ENCODE measurements at places on chromosomes 5 and 9.

GRCh38 chr5:157080286-157080685 is 21.4 kb upstream of the HAVCR1 start:
- no peak for DNase-seq

GRCh38 chr5:143437666-143438273 is 34.3 kb upstream of the NR3C1 start:
- DNase-seq, result no peak

- DNase-seq, result no peak
Observed at GRCh38 chr5:153321478-153321877, 169.0 kb upstream of the GRIA1 start.

DNA sequence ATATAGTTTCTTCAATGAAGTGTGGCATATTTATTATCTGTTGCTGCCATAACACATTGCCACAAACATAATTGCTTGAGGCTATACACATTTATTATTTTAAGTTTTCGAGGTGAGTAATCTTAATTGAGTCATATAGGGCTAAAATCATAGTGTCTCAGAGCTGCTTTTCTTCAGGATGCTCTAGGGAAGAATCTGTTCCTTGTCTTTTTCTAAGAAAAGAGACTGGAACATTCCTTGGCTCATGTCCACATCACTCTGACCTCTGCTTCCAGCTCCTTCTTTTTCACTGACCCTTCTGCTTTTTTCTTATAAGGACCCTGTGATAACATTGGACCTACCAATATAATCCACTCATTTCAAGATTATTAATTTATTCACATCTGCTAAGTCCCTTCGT is 632.4 kb upstream of the TYRP1 start:
- DNase-seq, result no peak

DNA sequence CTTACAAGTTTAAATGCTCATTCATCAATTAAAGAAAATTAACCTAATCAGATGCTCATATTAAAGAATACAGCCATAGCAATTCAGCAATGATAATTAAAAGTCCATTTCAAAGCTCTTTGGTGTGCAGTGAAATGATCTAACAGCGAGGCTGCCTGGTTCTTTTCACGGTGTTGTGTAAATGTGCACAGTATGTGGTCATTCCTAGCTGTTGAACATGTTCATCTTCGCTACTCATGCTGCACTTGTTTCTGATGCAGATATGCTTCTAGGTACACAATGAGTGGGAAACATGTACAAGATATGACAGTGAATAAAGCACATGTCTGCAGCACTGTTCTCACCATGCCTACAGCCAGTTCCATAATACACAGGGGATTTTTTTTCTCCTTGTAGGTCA is 163.5 kb downstream of the NR2F1-AS1 start:
- DNase-seq, result no peak

- no peak for DNase-seq
Observed at GRCh38 chr9:82332774-82333152, 344.2 kb downstream of the SPATA31D1 start.

DNA sequence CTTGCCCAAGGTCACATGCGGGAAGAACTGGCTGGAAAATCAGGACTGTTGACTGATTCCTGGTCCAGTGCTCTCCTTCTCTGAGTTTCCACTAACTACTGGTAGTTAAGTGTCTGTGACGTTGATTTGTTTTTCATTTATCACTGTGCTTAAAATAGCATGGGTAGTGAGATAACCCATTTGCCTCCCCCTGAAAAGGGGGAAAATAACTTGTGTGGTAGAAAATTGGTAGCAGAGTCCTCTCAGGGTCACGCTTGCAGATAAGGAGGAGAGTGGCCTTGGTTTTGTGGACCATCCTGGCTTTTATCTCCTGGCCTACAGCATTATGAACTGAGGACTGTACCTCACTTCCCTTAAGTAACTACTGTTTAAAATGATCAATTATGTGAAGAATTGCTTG is 10.9 kb downstream of the FUBP3 start:
- DNase-seq, result no peak

DNA sequence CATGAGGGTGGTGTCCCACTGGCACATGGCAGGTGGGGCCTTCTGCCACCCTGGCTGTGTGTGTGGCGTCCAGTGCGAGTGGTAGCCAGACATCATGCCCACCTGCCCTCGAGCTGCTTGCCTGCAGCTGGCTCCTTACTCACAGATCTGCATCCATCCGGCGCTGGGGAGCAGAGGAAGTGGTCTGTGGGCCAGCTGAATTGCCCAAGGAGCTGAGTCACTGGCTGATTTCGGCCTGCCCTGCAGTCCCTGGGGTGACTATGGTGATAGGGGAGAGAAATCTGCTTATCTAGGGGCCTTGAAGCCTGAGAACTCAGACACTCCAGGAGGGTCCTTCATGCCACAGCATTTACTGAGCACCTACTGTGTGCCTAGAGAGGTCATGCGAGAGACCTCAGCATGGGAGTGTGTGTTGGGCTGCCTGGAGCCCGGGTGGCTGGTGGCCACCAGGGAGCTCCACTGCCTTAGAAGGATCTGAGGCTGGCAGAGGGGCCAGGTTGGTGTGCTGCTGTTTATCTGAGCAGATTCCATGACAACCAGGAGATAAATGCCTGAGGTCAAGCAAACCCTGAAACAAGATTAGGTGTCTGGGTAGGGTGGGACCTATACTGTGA is 57.1 kb downstream of the SLC22A5 start:
- DNase-seq, result no peak

DNA sequence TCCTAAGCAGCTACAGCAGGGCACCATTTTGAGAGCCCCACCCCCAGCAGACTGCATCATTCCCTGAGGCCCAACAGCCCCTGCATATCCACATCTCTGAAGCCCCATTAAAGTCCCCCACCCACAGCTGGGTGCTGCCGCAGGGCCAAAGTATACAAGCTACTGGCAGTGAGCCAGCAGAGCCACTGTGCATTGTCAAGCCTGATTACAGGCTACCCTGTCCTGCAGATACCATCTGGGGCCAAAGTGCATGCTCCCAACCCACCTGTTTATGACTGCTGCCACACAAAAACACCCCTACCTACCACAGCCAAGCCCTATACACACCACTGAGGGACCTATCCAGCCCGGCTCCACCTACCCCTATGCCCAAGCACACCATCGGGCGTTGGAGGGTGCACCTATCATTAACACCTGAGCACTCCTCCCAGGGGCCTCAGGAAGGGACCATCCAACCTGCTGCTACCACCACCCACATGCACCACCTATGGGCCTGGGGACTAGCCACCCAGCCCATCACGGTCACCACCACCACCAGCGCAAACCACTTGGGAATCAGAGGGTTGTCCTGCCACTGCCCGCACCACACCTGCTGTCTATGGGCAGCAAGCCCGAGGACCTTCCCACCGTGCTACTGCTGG is 105.0 kb downstream of the PLPP1 start:
- DNase-seq, result peak; percentile 11

DNA sequence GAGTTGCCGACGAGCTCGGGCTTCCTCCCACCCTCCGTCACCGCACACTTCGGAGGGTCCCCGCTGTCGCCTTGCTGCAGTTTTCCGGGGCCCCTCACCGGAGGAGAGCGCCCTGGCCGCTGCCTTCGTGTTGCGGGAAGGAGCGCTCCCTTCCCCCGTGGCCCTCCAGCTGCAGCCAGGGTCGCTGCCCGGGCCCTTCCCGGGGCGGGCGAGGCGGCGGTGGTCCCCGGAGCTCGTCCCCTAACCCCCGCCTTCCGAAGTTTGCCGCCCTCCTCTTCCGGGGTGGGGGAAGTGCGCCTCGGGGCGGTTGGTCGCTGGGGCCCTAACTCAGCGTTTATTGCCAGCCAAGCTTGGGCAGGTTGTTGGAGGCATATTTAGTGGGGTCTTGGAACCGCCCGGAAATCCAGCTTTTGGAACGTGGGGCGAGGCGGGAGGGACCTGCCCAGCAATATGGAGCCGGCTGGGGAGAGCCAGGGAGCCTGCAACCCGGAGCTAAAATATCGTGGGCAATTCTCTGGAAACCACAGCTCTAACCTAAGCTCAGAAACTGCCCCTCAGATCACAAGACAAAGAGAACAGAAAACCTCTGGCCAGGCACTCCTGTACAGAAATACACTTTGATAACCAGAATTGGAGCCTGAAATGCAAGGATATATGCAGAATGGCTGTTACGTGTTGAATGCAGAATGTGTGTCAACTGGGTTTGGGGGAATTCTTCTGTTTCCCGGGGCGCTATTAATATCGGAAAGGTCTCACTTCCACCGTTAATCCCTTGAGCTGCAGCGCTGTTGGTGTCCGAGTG is 890 bp downstream of the PIK3R1 start:
- no peak for DNase-seq

- DNase-seq, result no peak
Observed at GRCh38 chr9:124623966-124624734, 117.0 kb upstream of the NR5A1 start.

DNA sequence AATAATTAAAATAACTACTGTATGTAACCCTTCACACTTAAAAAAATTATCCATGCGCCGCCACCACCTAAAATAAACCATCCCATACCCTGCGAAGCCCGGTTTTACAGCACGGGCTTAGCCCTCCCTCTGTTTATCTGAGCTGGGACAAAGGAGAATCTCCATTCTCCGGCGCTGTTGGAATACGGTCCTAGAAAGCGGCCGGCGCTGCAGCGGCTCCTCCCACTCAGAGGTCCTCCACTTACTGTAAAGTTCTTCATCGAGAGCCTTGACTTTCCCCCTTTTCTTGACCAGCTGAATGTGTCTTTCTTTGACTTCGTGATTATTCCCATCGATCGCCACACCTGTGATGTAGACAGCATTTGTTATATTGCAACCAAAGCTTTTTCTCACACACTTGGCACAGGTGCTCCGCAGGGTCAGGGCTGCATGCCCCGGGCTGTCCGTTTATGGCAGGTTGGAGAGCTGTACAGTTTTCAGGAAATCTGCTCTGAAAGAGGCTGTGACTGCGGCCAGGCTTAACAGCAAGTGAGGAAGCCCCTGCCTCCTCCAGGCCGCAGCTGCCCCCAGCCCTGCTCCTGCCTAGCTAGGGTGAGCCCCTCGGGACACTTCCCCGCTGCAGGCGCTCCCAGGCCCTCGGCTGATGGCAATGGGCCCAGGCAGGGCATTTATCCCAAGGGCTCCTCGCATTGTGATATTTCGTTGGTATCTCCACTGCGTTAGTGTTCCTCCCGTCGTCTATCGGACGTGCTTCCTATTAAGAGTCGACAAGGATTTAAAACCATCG is 16.7 kb downstream of the GFPT2 start:
- DNase-seq, result no peak

DNA sequence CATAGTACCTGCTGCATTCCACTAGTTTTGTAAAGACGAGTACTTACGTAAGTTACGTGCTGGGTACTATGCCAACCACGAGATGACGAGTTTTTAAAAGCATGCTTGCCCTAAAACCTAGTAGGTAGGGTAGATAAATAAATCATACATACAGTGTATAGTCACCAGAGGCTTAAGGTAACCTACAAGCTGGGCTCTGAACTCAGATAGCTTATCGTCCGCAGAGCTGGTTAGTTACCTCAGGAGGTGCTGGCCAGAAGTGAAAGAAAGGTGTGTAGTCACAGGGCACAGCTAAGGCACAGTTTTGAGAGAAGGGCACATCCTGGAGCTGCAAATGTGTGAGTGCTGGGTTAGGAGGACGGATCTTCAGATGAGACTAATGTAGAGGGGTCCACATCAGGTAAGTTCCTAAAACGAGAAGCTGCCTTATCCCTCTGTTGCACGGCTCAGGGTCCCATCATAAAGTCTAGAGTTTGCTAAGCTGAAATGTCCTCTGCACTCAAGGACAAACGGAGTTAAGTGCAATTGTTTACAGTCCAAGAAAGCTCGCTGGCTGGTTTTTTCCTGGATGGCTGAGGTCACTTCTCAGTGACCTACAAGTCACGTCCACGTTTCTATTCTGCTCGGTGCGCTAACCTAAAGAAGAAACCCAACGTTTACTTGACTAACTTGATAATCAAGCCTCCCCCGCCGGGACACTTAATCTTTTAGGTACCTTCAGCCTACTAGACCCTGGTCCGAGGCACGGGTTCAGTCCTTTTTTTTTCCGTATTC is 1.1 kb upstream of the SNX24 start:
- DNase-seq, result no peak

DNA sequence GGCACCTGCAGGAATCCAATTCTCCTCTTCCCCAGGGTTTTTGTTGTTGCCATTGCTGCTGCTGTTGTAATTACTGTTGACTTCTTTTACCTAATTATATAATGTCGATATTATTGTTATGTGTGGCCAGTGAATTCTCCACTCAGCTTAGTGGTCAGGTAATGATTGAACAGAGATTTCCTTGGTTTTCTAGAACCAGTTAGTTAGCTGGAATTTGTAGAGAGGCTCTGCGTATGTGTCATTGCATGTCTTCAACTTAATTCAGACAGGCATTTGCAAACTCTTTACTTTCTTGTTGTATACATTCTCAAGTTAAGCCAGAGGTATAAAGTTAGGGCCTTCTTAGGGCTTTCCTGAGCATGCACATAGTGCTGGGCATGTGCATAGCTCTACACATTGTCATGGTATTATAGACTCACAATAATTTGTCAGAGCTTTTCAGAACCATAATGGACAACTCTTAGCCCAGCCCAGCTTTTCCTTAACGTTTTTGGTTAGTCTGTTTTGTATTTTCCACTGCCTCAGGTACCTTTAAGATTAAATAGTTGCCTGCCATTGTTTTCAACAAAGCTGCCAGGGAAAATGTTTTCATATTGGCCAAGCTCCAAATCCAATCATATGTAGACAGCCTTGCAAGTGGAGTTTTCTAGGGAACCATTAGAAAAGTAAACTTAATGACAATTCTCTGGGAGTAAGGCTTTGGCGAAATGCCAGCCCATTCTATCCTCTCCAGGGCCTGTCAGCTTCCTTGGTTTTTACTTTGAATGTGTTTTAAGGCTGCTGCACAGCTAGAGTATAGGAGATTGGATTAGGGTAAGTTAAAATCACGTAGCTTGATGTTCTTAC is 68.1 kb downstream of the UBE2R2 start:
- peak; percentile 46 for DNase-seq

GRCh38 chr9:311841-312240 is 97.2 kb downstream of the DOCK8 start:
- DNase-seq, result no peak

DNA sequence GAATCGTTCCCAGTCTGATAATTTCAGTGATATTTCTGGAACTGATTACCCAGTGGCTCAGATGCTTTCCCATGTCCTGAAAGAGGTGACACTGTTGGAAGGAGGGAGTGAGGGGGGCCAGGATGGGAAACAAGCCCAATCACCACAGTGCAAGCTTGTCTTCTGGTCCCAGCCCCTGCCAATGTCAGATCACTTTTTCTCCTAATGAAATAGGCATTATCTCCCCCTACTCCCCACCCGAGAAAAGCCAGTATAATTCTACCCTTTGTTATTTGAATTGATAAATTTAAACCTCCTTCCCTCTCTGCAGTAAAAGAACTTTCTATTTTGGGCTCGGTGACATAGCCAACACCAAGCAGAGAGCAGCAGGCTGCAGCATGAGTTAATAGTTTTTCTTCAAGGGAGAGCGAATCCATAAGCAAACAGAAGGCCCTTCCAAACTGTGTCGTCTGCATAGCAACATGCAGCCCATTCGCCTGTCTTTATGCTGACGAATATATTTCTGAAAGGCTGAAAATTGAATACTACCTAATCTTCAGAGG is 14.6 kb upstream of the PPP2CA start:
- DNase-seq, result no peak

DNA sequence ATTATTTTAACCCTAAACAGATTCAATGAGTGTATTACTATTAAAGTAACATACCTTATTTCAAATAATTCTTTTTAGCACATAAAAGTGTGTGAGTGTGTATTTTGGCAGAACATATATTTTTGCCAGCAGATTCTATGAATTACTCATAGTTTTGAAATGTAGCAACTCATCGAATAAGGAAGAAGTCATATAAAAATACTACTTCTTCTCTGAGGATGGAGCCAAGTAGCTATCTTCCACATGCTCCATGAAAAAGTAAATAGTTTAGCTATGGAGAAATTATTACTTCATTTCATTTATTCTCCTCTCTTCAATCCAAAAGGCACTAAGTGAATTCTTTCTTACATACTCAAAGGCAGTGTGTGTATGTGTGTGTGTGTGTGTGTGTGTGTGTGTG is 1090.4 kb upstream of the CDH6 start:
- no peak for DNase-seq
